Stimulated activated CD4-positive, alpha-beta T cell treated with anti-CD3 and anti-CD28 coated beads, Interleukin-4, amount 100 ng/mL, for 24 hours (primary cell): ENCODE measurements at places on chromosomes 1 and 21.
A peak's percentile ranks its signal among the peaks of the same experiment; 100 is the strongest.

DNA sequence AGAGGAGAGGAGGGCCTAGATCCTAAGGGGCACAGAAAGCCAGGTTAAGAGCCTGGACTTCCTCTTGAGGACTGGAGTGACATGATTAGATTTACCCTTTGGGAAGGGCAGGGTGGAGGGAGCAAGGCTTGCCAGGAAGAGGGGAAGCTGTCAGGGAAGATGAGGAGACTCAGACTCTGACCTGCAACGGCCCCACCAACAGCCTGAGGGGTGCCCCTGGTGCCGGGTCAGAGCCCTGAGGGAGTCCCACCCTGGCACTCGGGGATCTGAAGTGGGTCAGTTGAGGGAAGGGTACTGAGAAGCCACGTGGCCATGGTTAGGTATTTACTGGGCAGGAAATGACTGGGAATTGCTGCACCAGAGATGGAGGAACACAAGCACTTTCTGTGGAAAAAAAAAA is 9.8 kb downstream of the ECE1 start:
- DNase-seq: no peak

GRCh38 chr1:115064461-115064860 is 24.8 kb downstream of the TSPAN2 start:
- no peak for DNase-seq

DNA sequence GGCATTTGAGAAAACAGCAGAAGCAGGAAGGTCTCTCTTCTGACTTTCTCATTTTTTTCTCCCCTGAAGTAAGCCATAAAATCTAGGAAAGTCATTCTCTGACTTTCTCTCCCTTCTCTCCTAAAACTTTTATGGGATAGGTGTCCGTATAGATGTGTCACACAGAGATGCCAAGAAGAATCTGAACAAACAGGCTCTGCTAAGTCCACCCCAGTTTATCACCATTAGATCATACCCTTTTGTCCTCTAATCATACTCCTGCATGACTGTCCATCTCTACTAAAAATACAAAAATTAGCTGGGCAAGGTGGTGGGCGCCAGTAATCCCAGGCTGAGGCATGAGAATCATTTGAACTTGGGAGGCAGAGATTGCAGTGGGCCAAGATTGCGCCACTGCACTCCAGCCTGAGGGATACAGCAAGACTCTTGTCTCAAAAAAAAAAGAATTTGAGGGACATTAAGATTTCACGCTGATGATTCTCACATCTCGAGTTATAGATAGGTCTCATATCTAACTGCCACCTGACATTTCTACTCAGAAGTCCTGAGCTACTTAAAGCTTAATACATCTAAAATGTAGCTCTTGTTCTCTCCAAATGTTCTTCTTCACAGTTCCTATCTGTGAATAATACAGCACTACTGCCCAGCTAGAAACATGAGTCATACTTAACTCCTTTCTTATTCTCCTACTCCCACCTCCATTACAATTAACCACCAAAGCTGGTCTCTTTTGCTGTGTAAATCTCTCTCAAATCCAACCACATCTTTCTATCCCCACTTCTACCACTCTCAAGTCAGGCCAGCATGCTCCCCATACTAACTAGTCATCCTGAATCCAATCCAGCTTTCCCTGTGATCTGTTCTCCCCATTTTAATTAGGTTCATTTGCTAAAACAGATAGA is 47.7 kb downstream of the ZNF644 start:
- no peak for DNase-seq

- peak; percentile 25 for DNase-seq
These were observed 6.1 kb downstream of the SRM start for GRCh38 chr1:11053758-11054137.

- DNase-seq: no peak
These were observed 4.7 kb downstream of the C8A start for GRCh38 chr1:56859287-56859686.

DNA sequence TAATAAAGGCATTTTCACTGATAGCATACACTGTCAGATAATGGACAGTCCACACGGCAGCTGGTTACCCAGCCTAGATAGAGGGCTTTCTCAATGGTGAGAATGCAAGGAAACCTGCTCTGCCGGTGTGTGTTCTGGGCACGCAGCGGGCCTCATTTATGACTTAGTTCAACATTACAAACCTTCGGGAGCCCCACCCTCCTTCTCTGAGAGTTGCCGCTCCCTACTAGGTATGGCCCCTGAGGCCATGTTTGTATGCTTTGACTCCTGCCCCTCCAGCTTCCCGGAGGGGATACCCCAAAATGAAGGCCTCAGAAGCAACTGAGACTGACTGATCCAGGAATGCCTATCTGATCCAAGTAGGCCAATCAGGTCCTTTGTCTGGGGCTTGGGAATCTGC is 17.2 kb upstream of the FABP3 start:
- DNase-seq: no peak

DNA sequence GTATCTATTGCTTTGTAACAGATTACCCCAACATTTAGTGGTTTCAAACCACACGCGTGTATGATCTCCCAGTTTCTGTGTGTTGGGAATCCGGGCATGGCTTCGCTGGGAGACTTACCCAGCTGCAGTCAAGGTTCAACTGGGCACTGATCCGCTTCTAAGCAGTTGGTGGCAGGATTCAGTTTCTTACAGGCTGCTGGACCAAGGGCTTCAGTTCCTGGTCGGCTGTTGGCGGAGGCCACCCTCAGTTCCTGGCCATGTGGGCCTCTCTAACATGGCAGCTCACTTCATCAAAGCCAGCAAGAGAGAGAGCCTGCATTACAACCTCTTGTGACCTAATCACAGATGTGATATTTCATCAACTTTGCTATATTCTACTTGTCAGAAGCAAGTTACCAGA is 53.8 kb upstream of the NEK2 start:
- no peak for DNase-seq
